ENCODE measurements at places on chromosomes 5 and 9.

DNA sequence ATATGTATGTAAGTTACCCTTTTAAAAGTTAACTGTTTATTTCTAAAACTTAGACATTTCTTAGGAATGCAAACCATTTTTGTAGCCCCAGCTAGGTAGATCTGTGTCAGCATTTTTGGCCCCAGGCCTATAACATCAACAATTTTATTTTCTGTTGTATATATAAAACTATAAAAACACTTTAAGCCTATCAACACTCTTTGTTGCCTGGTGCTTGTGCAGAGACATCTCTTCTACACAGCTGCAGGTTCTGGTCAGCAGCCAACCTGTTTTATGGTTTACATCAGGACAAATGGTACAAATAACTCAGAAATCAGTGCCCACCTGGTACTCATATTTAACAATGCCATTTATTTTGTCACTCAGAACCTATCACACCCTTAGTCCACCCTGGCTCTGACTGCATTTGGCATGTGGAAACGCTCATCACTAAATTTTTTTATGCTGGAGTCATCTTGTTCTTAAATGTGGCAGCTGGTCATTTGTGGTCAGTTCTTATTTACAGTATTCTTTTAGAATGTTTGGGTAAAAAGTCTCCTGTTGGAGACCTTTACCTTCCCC is 173.4 kb downstream of the DNAH5 start:
- DNase-seq = no peak

DNA sequence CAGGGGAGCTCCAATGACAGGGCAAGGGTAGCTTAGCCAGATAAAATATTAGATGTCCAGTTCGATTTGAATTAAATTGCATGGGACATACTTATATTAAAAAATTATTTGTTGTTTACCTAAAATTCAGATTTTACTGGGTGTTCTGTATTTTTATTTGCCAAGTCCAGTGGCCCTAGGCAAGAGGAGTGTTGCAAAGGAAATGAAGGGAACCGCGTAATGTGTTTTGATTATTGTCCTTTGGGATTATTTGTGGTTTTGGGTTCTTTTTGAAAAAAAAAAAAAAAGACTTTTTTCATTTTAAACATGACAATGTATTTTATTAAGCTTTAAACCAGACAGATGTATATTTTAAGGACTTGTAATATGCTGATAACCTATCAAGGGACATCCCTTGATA is 179.3 kb downstream of the C9orf152 start:
- no peak for DNase-seq

- DNase-seq = no peak
Observed at GRCh38 chr5:135253601-135254178, 145.3 kb downstream of the MACROH2A1 start.

DNA sequence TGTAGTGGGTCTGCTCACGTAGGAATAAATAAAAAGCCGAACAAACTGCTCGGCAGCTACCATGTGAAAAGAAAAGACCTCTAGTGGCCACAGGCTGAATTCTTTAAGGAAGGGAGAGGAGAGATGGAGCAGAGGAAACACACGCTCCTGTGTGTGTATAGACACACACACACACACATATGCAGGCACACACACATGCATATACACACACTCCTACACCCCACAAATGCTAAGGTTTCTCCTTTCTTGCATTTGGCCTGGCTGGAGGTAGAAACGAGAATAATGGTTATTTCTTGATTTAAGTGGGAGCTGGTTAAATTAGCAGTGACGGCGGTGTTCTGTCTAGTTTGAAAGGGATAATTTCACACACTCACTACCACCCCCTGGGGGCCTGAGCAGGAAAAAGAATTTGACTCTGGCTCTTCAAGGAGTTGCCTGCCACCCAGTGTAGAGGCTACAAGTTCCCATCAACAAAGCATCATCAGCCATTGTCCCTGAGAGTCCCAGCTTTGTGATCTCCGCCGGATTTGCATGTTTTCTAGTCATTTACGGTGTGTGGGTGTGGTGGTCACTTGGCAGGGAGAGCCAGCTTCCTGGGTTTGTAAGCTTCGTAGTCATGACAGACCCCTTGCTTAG is at the start of gene INSYN2B:
Gene INSYN2B, minus strand, starts transcription at position 78 of the 636 bp plus-strand sequence. CDS start 96,597 bp downstream, outside the sequence.
- peak; percentile 5 for DNase-seq

GRCh38 chr5:159874263-159874662 is 42.0 kb upstream of the ADRA1B start:
- no peak for DNase-seq

GRCh38 chr5:181204113-181204825 is 727 bp downstream of the TRIM7 start:
- no peak for DNase-seq

DNA sequence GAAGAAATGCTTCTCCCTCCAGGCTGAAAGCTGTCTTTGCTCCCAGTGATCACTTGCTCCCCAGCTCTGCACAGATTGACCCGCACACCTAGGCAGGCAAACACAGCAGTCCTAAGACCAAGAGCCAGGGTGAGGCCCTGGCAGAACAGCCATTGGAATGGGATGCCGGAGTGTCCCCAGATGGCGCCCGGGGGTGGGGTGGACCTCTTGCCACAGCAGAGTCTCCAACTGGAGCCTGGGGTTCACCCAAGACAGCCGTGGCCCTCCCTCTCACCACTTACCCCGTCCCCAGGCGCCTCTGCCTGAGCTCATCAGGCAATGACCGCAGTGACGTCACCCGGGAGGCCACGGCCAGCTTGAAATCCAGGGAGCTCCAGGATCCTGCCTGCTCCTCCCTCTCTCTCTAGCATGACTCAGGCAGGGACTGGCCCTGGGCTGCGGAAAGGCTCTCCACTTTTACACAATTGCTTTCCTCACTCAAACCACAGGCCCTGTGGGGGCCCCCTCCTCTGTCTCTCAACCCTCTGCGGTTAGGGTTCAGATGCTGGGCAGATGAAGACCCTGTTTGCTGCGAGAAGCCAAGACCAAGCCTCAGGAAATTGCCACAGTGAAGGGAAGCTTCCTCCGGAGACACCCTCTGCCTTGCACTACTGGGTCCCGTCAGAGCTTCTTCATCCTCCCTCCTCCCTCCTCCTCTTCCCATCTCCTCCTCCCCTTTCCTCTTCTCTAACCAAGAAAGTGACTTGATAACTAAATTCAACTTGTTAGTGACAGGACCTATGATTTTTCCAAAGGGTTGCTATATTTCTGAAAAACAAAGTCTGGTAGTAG is 24.3 kb upstream of the PTGES start:
- DNase-seq = peak; percentile 43

DNA sequence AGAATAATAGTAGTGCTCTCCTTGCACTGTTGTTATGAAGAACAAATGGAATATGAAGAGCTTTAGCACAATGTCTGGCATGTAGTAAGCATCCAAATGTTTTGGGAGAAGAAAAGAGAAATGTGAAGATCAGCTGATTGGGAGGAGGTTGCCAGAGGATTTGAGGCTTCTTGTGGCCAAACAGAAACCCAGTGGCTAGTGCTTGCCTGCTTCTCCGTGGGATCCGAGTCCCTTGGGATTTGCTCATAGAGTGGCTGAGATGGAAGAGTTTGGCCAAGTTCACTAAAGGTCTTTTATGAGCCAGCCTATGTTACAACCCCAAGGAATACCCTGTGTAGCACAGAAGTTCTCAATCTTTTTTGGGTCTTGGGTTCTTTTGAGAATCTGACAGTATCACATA is 86.0 kb downstream of the ANGPTL2 start:
- DNase-seq = no peak

GRCh38 chr9:115183436-115183835 is 65.5 kb upstream of the TNC start:
- no peak for DNase-seq

- no peak for DNase-seq
Observed at GRCh38 chr5:102068870-102069269, 227.2 kb downstream of the SLCO4C1 start.

DNA sequence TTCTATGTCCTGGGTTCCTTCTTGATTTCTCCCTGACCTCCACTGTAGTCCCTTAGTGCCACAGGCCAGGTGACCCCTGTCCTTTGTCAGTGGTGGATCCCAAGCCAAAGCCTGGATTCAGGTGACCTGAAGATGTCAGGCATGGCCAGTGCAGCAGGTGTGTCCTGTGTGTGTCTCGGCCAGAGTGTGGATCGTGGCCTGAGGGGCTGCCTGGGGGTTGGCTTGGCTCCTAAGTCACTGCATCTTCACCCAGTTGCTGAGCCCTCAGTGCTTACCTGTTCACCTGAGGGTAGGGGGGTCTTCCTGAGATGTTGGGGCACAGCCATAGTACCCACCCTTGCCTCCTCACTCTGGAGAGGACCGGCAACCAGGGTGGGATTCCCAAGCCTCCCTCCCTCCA is 61.8 kb upstream of the PITX1 start:
- no peak for DNase-seq

DNA sequence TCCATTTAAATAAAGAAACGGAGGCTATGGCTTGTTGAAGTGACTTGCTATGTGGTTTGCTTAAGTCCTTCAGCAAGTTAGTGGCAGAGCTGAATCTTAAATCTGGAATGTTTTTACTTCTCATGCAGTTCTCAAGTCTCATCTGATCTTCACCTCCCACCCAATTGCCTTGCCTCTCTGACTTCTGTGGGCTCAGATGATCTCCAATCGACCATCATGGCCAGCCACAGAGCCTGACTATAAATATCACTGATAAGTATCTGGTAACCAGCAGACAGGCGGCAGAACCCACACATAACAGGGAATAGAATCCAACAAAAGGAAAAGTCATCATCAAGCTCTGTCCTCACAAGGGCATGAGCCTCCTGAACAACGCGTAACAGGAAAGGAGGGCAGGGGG is 149.9 kb downstream of the FAM114A2 start:
- DNase-seq = no peak

DNA sequence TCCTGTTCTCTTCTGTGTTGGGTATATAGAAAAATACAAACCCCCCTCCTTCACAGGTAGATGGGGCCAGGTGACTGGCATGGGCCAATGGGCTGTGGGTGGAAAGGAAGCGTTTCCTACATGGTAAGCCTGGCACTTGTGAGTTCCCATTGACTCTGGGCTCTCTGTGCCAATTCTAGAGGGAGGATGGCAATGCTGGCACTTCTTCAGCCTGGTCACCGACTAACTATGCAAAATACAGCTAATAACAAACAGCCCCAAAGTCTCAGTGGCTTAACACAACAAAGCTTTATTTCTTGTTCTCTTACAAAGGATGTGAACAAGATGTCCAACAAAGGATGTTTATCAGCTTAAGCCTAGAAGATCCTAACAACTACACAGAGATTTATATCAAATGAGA is 258.1 kb downstream of the SYK start:
- DNase-seq = no peak

GRCh38 chr5:40798012-40798800 is at the start of gene PRKAA1:
Gene PRKAA1 (minus strand): TSS chr5:40798374. CDS start chr5:40798189, 185 bp downstream.
- DNase-seq = peak; percentile 91

GRCh38 chr9:108645520-108645919 is 210.3 kb downstream of the ACTL7B start:
- DNase-seq = no peak

- peak; percentile 25 for DNase-seq
Observed at GRCh38 chr5:76763136-76763535, 47.2 kb downstream of the F2R start.

DNA sequence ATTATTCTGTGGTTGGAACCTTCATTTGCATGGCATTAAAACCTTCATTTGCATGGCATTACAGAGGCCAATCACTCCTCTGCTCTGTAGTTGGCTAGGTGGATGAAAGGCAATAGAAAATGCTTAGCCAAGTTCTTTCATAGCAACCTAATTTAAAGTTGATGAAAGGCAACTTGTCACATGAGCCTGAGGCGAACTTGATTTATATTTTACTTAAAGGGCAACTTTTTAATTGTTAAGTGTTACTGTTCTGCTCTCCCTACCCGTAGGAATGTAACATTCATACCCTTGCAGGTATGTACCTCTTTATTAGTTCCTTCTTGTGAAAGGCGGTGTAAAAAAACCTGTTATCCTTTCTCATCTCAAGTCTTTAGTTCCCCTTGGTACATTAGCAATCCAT is 7.9 kb upstream of the ERMP1 start:
- DNase-seq = no peak

DNA sequence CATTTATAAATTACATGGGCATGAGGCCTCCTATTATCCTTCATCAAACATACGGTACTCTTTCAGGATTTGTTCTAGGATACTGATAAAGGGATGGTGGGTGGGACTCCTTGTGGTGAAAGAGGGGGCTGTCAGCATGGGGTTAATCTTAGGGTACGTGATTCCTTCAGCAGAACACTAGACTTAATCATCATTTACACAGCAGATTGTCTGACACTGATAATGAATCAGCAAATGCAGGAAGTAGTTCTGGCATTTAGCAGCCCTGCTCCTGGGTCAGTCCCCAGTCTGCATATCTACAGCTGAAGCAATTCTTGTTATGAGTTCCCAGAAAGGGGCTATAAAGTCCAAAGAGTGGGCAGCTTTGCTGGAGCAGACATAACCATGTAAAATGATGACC is 384.6 kb downstream of the SPOCK1 start:
- no peak for DNase-seq

- no peak for DNase-seq
Observed at GRCh38 chr5:174618589-174618988, 105.8 kb upstream of the MSX2 start.

DNA sequence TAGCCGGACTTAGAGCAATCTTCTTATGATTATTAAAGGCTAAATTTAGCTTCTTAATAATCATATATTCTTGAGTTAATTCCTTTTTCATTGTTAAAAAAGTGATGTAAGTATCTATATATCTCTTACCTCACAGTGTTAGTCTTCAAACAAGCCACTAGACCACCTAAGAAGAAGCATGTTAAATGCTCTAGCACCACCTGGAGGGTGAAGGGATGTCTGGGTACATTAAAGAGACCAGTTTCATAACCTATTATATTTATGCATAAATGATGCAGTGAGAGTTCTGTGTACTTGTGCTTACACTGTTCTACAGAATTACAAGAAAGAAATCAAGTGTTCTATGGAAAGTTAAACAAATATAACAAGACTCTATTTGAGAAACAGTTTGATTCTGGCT is 55.9 kb upstream of the SLCO6A1 start:
- DNase-seq = no peak

- no peak for DNase-seq
Observed at GRCh38 chr5:98913911-98914310, 14.9 kb downstream of the CHD1 start.

GRCh38 chr5:31623249-31623648 is 15.7 kb upstream of the PDZD2 start:
- no peak for DNase-seq

DNA sequence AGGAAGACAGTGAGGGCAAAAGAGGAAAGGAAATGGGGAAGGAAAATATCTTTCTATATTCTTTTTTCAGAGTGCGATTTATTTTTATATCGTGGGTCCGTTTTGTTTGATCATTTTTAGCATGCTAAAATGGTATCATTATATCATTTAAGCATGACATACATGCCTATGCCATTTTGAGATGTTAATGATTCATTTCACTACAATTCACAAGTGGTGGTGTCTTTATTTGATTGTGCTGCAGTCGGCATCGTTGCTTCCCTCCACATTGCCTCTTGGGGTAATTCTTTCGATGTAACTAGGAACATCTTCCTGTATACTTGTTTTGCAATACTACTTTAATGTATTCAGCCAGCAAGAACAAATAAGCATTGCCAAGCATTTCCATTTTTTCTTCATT is 145.2 kb downstream of the CFAP90 start:
- DNase-seq = no peak
